Activated T-helper 1 cell treated with Interleukin-2 at 50 U/mL for 16 hours (primary cell): ENCODE measurements at places on chromosomes 12 and 14.

GRCh38 chr12:83823386-83824045 is 1089.1 kb downstream of the SLC6A15 start:
- no peak for DNase-seq

DNA sequence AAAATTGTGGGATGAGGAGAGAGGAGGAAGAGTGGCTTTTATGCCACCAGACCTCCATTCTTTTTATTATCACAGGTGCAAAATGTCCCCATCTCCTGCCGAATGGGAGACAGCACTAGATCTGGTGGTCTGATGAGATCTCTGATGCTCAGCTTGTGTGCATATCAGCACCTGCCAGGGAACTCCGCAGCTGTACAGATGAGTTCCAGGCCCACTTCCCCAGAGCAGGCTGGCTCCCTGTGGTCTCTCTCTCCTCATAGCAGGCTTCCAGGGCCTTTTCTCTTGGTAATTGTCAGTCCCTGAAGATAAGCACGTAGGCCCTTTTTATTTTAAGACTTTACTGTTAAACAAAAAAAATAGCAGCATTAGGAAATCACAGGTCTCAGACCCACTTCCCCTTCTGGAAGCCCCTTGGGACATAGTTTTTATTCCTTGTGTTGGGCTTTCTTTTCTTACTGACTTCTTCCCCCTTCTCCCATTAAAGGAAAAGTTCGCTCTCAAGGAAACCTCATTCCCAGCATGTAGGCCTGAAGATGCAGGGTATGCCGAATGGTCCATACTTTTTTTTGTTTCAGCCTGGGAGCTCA is 4.5 kb upstream of the TBC1D30 start:
- DNase-seq, result no peak

DNA sequence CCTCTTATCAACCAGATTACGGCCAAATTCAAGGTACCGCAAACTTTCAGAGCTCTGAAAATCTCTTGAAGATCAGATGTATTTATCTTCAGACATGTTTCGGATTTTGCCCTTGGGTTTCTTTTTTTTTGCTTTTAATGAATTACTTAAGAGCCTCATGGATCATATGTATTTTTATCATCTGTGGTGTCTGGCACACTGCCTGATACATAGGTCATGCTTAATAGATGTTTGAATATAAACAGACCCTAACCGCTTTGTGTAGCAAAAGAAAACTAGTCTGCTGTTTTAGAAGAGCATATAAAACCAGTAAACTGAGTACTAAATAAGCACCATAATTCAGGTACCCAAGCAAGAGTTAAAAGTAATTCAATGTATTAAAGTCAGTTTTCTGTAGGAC is 20.1 kb upstream of the TBK1 start:
- no peak for DNase-seq

GRCh38 chr14:22567437-22567836 is 21.6 kb downstream of the DAD1 start:
- no peak for DNase-seq

- no peak for DNase-seq
These were observed 103.4 kb upstream of the MAP1LC3B2 start for GRCh38 chr12:116455540-116456329.

- no peak for DNase-seq
These were observed 103.7 kb downstream of the DYRK2 start for GRCh38 chr12:67752226-67752732.

- no peak for DNase-seq
These were observed 10.3 kb upstream of the LRP1-AS start for GRCh38 chr12:57157588-57158173.

GRCh38 chr12:124566161-124566996 is 1.0 kb downstream of the NCOR2 start:
- DNase-seq, result peak; percentile 51

DNA sequence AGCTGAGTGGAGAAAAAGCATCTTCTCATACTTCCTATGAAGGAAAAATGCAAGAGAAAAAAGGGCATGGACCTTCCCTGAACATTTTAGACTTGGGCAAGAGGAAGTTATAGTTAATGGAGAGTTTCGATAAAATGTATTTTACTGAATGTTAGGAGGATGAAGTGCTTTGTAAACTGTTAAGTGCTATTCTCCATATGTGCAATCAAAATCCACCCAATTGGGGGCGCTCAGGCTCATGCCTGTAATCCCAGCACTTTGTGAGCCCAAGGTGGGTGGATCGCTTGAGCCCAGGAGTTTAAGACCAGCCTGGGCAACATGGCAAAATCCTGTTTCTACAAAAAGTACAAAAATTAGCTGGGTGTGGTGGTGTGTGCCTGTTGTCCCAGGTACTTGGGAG is 1.9 kb upstream of the CNPY2 start:
- no peak for DNase-seq

- DNase-seq, result no peak
These were observed 173.6 kb upstream of the MGAT4C start for GRCh38 chr12:86429824-86430223.

DNA sequence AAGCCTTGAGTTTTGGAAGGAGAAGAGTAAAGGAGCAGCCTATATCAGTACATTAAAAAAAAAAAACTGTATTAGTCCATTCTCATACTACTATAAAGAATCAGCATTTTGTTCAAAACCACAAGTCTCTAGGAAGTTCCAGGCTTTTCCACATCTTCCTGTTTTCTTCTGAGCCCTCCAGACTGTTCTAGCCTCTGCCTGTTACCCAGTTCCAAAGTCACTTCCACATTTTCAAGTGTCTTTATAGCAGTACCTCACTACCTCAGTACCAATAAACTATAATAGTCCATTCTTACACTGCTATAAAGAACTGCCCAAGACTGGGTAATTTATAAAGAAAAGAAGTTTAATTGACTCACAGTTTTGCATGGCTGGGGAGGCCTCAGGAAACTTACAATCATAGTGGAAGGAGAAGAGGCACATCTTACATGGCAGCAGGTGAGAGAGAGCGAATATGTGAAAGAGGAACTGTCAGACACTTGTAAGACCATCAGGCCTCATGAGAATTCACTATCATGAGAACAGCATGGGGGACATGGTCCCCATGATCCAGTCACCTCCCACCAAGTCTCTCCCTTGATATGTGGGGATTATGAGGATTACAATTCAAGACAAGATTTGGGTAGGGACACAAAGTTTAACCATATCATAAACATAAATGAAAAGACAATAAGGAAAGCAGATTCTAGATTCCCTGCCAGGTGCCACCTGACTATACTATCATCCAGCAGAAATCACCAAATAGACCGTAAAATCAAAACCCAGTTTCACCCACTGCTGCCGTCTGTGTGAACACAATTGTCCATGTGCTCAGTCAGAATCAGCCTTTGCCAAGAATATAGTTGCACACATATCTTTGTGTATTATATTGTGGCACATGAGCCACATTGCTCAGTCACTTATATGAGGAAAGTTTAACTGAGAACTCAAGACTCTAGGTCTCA is 27.8 kb downstream of the TOGARAM1 start:
- no peak for DNase-seq

- no peak for DNase-seq
These were observed 32.1 kb downstream of the DEPDC4 start for GRCh38 chr12:100234591-100235304.
